ENCODE measurements at places on chromosomes 13 and 19. TPM values are rescaled to one million over a fixed set of nuclear protein-coding genes. Genes with fewer than 3 reads are reported as not detected.

- no peak for DNase-seq
Measured at GRCh38 chr13:94327318-94327717, 152.2 kb downstream of the DCT start.

- DNase-seq, result no peak
Measured at GRCh38 chr13:26563713-26564112, 6.2 kb downstream of the WASF3 start.

GRCh38 chr19:870314-870713 is 10.8 kb downstream of the CFD start:
- DNase-seq, result no peak

GRCh38 chr13:27942972-27943371 is 23.2 kb downstream of the PDX1 start:
- DNase-seq, result no peak

- no peak for DNase-seq
Measured at GRCh38 chr13:69547780-69548179, 559.8 kb upstream of the ATXN8OS start.

GRCh38 chr13:98495627-98496478 is 81.1 kb downstream of the STK24 start:
- DNase-seq, result peak; percentile 94

DNA sequence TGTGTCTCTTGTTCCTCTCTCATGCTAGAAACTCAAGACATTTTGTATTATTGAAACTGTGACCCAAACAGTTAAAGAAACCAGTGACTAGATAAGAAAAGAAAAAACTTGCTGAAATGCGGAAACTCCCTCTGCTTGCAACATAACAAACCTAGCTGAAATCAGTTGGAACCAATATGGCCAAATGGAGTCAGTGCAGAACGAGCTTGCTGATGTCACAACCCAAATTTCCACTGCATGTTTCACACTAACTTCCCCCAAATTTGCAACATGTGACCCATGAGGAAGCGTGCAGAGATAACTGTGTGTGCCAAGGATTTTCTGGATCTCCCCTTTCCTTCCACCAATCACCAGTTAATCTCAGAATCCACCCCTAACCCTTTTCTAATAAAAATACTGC is 208.0 kb downstream of the DLEU7 start:
- DNase-seq, result no peak

RYR1 gene
- 8.4 TPM for total RNA-seq

DNA sequence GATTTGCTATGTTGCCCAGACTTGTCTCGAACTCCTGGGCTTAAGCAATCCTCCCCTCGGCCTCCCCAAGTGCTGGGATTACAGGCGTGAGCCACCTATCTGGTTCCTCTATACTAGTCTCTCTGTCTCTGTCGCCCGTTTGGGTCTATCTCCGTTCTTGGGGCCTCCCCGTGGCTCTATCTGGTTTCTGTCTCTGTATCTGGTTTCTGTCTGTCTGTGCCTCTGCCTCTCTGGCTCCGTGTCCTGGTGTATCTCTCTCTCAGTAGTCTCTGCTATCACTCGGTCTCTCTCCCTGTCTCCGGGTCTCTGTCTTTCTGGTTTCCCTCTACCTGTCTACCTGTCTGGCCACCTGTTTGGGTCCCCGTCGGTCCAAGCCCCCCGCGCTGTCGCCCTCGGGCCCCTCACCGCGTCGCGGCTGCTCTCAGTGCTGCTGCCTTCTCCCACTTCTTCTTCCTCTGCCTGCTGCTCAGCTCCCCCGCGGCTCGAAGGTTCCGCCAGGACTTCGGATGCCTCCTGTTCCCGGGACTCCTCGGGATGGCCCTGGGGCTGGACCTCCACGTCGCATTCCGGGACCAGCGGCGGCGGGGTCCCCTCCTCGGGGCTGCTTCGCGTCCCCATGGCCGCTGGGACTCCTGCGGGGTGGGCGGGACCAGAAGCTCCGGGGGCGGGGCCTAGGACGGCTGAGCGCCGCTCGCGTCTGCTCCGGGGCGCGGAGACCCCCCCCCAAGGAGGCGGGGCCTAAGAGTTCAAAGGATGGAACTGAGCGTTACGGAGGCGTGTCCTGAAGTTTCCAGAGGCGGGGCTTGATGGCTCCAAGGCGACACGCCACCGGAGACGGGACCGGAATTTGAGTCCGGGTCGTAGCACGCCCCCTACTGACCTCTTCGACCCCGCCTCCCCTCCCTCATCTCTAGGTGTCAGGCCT is 783 bp downstream of the PHLDB3 start:
- DNase-seq, result peak; percentile 98

- DNase-seq, result no peak
Measured at GRCh38 chr19:40512473-40513344, 45.9 kb downstream of the SPTBN4 start.

ZNF836 gene
- 25.7 TPM for total RNA-seq
